ENCODE measurements at places on chromosomes 11 and 22. TPM values are rescaled to one million over a fixed set of nuclear protein-coding genes. Genes with fewer than 3 reads are reported as not detected.

Gene BAIAP2L2
- total RNA-seq: 0.64 TPM

Gene MRGPRX3
- not detected for total RNA-seq

Gene C11orf65
- total RNA-seq: 0.69 TPM

DNA sequence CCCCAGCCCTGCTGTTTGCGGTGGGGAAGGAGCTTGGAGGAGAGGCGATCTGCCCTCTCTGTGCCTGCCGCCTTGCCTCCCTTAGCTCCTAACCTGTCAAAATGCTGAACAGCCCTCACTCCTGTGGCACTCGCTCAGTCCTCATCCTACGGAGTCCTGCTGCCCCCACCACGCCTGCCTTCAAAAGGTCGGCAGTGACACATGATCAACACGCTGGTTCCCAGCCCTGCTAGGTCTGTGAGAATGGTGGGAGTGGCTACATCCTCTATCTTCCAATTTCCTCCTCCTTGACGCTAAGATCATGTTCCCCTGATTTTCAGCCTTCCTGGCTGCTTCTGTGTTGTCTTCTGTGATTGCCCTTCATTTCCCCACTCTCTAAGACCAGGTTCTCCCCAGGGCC lies 120.2 kb upstream of the TBCEL start:
- DNase-seq: no peak

DNA sequence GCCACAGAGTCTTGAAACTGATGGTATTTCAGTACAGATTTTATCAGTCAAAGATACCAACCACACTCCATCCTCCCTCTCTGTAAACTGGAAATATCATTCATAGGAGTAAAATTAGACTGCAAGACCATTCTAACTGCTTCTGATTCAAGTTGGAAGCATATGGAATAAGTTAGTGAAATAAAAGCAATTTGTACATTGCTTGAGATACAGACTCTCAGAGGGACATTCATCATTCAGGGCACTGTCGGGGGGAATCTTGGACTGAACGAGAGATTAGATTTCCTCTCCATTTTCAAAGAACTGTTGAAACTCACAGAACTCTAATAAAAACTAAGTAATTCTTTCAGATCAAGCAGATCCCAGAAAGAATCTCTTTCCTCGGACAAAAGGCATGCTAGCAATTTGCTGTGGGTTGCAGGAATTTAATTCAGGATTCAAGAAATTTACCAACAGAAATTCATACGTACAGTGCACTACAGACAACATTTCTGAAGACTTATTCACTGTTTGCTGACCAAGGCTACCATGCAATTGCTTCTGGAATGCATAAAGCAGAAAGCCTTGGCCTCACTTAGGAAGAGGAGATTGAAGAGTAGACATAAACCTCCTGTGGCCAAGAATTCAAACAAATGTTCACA lies 34.1 kb downstream of the PAMR1 start:
- no peak for DNase-seq

GRCh38 chr11:67238894-67239782 lies 27.1 kb upstream of the GRK2 start:
- no peak for DNase-seq

DNA sequence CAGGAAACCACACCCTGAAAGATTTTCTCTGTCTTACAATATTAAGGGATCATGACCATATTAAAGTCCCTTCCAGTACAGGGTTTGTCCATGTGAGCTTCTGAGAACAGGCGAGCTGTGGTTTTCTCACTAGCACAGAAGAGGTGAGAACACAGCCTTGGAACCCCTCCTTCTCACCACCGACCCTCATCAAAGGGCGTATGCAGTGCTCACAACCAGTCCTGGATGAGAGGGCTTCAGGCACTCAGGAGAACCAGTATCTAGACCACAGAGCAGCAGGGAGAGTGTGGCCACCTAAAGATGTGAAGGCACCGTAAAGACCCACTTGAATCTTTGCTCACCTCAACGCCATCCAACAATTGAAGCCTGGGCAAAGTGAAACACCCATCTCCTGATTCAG lies 397.0 kb downstream of the ETS1 start:
- no peak for DNase-seq

GRCh38 chr11:104118105-104118744 lies 45.7 kb downstream of the PDGFD start:
- no peak for DNase-seq
